Spinal cord (tissue), 10 donors: ENCODE measurements at places on chromosomes 6 and 20. TPM values are rescaled to one million over a fixed set of nuclear protein-coding genes. Genes with fewer than 3 reads are reported as not detected.

The KHDC1L gene
- polyA plus RNA-seq, result 1.6 TPM

GRCh38 chr6:131636880-131637792 is at the start of gene ENPP3:
Gene ENPP3, plus strand, starts transcription at chr6:131637302. Its CDS starts 83 bp downstream, at chr6:131637385.
- H3K27me3 ChIP-seq, result no peaks in the 10 kb centered on the region
- H3K36me3 ChIP-seq, result no peaks in the 10 kb centered on the region
- H3K4me1 ChIP-seq, result no peaks in the 10 kb centered on the region

The RBM24 gene
- 2.8 TPM for polyA plus RNA-seq

The CGAS gene
- 2.3 TPM for polyA plus RNA-seq

- DNase-seq, result no peak
- H3K27me3 ChIP-seq, result no peaks in the 10 kb centered on the region
- no peaks in the 10 kb centered on the region for H3K36me3 ChIP-seq
- H3K4me3 ChIP-seq, result no peak overlapping the region
Measured at GRCh38 chr6:89596056-89596455, 42.5 kb downstream of the LYRM2 start.

GRCh38 chr6:75230484-75231325 is 12.9 kb downstream of the COX7A2 start:
- no peaks in the 10 kb centered on the region for H3K4me1 ChIP-seq
- no peak overlapping the region for H3K4me3 ChIP-seq
- no peak for DNase-seq
- H3K36me3 ChIP-seq, result no peaks in the 10 kb centered on the region
- H3K27me3 ChIP-seq, result no peaks in the 10 kb centered on the region

DNA sequence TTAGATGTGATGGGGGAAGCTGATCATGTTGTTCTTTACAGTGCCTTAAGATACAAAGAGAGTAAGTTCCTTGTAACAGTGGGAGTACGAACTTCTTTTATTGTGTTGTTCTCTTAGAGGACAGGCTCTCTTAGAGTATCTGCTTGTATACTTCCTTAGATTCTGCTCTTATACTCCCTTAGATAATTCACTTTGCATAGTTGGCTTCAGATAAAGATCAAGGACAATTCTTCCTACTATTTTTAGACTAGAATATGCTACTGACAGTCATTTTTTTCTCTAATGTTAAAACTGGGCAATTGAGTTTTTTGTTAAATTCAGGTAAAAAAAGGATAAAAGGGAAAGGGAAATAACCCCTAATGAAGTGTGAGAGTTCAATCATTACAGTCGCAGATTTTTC is 138.7 kb downstream of the MYB start:
- H3K4me1 ChIP-seq, result no peaks in the 10 kb centered on the region
- DNase-seq, result no peak
- H3K27ac ChIP-seq, result no peak overlapping the region
- H3K27me3 ChIP-seq, result no peaks in the 10 kb centered on the region

- DNase-seq, result no peak
- H3K27ac ChIP-seq, result no peak overlapping the region
Measured at GRCh38 chr20:50758992-50759391, 27.6 kb downstream of the PARD6B start.

GRCh38 chr6:43999628-44000027 is 127.6 kb downstream of the MRPL14 start:
- H3K4me1 ChIP-seq, result peaks cover 38% of the 10 kb centered on the region
- H3K4me3 ChIP-seq, result no peak overlapping the region
- peaks cover 4% of the 10 kb centered on the region for H3K36me3 ChIP-seq

- H3K36me3 ChIP-seq, result no peaks in the 10 kb centered on the region
- no peak for DNase-seq
- no peak overlapping the region for H3K4me3 ChIP-seq
- no peaks in the 10 kb centered on the region for H3K4me1 ChIP-seq
- H3K27ac ChIP-seq, result no peak overlapping the region
Measured at GRCh38 chr6:84553527-84553926, 210.9 kb downstream of the TBX18 start.

GRCh38 chr6:39210450-39210849 is 18.8 kb downstream of the KCNK5 start:
- no peak overlapping the region for H3K27ac ChIP-seq
- no peaks in the 10 kb centered on the region for H3K27me3 ChIP-seq
- H3K4me3 ChIP-seq, result no peak overlapping the region
- no peak for DNase-seq

The HLA-C gene
- 56.3 TPM for polyA plus RNA-seq

The TRDN gene
- 3.3 TPM for polyA plus RNA-seq

- peaks cover 68% of the 10 kb centered on the region for H3K36me3 ChIP-seq
- no peaks in the 10 kb centered on the region for H3K27me3 ChIP-seq
- no peaks in the 10 kb centered on the region for H3K4me1 ChIP-seq
- H3K27ac ChIP-seq, result no peak overlapping the region
- no peak for DNase-seq
- no peak overlapping the region for H3K4me3 ChIP-seq
Measured at GRCh38 chr20:36786246-36786645, 12.7 kb upstream of the DSN1 start.

DNA sequence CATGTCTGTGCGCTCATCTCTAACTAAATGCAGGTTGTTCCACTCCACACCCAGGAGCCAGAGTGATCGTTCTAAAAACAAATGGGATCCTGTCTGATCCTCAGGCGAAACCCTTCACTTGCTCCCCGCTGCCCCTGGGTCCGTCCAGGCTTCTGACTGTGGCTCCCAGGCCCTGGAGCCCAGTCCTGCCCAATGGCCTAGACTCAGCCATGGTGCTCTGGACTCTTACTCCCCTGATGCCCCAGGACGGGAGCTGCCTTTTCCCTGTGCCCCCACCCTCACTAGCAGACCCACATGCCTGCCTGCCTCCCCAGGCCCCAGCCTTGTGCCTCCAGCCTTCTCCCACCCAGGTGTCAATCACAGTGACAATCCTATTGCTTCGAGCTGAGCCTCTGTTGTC is 256.7 kb downstream of the BMP7 start:
- H3K27me3 ChIP-seq, result peaks cover 22% of the 10 kb centered on the region
- no peaks in the 10 kb centered on the region for H3K36me3 ChIP-seq
- H3K4me3 ChIP-seq, result no peak overlapping the region
- peaks cover 4% of the 10 kb centered on the region for H3K4me1 ChIP-seq

The IL17F gene
- not detected for polyA plus RNA-seq

- H3K27me3 ChIP-seq, result no peaks in the 10 kb centered on the region
- DNase-seq, result no peak
- H3K36me3 ChIP-seq, result no peaks in the 10 kb centered on the region
- H3K27ac ChIP-seq, result no peak overlapping the region
Measured at GRCh38 chr20:33521461-33521860, 31.6 kb downstream of the CBFA2T2 start.

The SIRPD gene
- not detected for polyA plus RNA-seq

DNA sequence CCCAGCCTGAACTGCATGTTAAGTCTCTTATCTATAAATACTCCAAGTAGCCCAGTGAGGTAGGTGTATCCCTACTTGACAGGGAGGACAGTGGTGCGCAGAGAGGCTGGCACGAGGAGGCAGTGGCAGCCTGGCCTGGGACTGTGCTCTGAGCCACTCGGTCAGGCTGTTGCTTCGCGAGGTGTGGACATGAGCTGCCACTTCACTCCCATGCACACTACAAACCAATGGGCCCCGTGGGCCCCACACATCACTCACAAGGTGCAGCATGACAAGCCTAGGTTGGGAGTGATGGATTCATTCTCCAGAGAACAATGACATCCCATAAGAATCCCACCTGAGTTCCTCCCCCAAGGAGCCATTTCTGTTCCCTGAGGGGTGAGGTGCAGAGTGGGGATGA is 54.9 kb downstream of the TMEM242 start:
- no peak overlapping the region for H3K4me3 ChIP-seq
- H3K27ac ChIP-seq, result no peak overlapping the region
- H3K27me3 ChIP-seq, result peaks cover 2% of the 10 kb centered on the region

The TMEM74B gene
- polyA plus RNA-seq, result 44.2 TPM

DNA sequence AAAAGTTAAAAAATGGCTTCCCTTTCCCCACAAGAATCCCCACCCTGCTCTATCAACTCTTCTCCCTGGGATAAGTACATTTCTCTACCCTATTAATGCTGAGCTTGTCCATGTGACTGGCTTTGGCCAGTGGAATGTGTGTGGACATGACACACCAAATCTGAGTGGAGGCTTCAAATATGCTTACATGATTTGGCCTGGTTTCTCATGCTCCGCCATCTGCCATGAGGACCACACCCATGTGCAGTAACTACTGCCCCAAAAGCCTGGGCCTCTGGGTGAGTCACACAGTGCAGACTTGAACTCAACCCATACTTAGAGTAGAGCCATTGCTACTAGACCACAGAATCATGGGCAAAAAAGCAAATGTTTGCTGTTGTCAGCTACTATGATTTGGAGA is 65.4 kb downstream of the PRND start:
- no peak overlapping the region for H3K4me3 ChIP-seq
- H3K27me3 ChIP-seq, result no peaks in the 10 kb centered on the region
- H3K4me1 ChIP-seq, result no peaks in the 10 kb centered on the region
- peaks cover 59% of the 10 kb centered on the region for H3K36me3 ChIP-seq

GRCh38 chr6:53263917-53264316 is 84.8 kb downstream of the ELOVL5 start:
- H3K36me3 ChIP-seq, result peaks cover 6% of the 10 kb centered on the region
- H3K27me3 ChIP-seq, result no peaks in the 10 kb centered on the region
- no peak for DNase-seq
- no peak overlapping the region for H3K4me3 ChIP-seq

The TDP2 gene
- 39.1 TPM for polyA plus RNA-seq

GRCh38 chr6:792662-793061 is 99.7 kb upstream of the EXOC2 start:
- no peak overlapping the region for H3K4me3 ChIP-seq
- no peaks in the 10 kb centered on the region for H3K4me1 ChIP-seq
- DNase-seq, result peak; percentile 50
- H3K36me3 ChIP-seq, result no peaks in the 10 kb centered on the region
- H3K27me3 ChIP-seq, result peaks cover 20% of the 10 kb centered on the region

The IL17A gene
- not detected for polyA plus RNA-seq

The CD93 gene
- 19.6 TPM for polyA plus RNA-seq

DNA sequence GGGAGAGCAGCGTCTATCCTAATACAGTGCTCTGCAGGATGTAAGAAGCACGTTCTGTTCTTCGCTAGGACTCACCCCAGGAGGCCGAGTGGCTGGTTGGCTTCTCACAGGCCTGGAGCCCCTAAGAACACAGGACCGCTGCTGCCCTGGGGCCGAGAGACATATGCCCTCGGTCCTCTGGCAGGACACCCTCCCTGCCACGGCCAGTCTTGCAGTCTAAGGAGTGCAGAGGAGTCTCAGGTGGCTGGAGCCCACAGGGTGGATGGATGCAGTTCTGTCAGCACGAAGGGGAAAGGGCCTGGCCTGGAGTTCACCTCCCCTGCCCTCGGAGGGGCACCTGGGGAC is 96.5 kb downstream of the SMOC2 start:
- DNase-seq, result no peak
- no peaks in the 10 kb centered on the region for H3K27me3 ChIP-seq
- H3K4me1 ChIP-seq, result peaks cover 11% of the 10 kb centered on the region
- H3K4me3 ChIP-seq, result no peak overlapping the region
- no peak overlapping the region for H3K27ac ChIP-seq

- no peak for DNase-seq
- H3K27me3 ChIP-seq, result no peaks in the 10 kb centered on the region
- H3K36me3 ChIP-seq, result no peaks in the 10 kb centered on the region
- no peak overlapping the region for H3K27ac ChIP-seq
- H3K4me1 ChIP-seq, result peaks cover 9% of the 10 kb centered on the region
- no peak overlapping the region for H3K4me3 ChIP-seq
Measured at GRCh38 chr6:112016320-112016719, 37.6 kb upstream of the CCN6 start.

DNA sequence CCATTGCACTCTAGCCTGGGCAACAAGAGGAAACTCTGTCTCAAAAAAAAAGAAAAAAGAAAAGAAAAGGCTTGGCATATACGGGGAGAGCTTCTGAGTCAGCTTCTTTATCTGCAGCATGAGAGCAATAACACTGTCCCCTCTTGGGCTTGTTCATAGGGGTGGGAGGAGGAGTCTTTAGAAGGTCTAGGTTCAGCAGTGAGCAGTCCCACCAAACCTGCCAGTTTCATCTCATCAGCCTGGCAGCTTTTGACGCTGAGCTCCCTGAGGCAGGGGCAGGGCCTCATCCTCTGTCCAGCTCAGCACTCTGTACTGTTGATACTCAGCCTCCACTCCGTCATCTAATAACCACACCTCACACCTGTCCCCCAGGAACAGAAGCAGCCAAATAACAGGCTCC is 5.6 kb upstream of the C6orf132 start:
- H3K36me3 ChIP-seq, result no peaks in the 10 kb centered on the region
- DNase-seq, result no peak
- H3K4me3 ChIP-seq, result no peak overlapping the region
- H3K4me1 ChIP-seq, result no peaks in the 10 kb centered on the region
- H3K27me3 ChIP-seq, result peaks cover 5% of the 10 kb centered on the region

DNA sequence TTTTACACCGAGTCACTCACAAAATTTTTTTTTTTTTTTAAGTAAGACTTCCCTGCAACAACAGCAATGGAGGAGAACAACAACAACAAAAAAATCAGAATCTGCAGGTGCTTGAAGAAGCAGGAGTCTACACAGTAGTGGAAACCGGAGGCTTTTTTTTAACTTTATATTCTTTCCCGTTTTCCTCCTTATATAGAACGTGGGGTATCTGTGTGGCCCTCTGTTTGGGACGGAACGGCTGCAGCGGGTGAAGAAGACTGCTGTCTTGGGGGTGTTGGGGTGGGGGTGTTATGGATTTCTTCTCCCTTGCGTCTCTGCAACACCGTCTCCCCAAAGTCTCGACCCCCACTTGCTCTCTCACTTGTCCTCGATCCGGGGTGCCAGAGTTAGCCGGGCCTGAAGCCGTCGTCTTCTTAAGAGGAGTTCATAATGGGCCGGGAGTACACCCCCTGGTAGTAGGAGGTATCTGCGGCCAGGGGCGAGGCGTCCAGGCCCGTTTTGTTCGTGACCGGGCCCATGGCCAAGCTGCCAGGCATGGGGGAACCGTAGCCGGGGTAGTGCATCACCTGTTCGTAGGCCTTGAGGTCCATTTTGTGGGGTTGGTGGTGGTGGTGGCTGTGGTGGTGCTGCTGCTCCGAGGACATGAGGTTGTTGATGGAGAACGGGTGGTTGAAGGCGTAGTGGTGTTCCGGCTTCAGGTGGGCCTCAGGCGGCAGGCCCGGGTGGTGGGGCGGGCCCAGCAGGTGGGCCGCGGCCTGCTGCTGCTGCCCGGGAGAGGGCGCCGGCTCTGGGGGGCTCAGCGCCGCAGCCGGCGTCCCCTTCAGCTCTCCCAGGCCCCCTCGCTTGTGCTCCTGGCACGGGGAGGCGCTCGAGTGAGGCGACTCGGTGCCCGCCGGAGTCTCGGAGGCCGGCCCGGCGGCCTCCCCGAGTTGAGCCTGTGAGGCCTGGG is 2.7 kb downstream of the FOXA2 start:
- H3K27me3 ChIP-seq, result peaks cover 98% of the 10 kb centered on the region
- no peak overlapping the region for H3K4me3 ChIP-seq
- no peaks in the 10 kb centered on the region for H3K36me3 ChIP-seq
- DNase-seq, result no peak

The GSTA3 gene
- not detected for polyA plus RNA-seq

The MOXD1 gene
- polyA plus RNA-seq, result 32.9 TPM

- no peaks in the 10 kb centered on the region for H3K36me3 ChIP-seq
- no peaks in the 10 kb centered on the region for H3K27me3 ChIP-seq
- no peak overlapping the region for H3K4me3 ChIP-seq
- H3K27ac ChIP-seq, result no peak overlapping the region
Measured at GRCh38 chr6:48169635-48170034, 58.6 kb upstream of the PTCHD4 start.

The FAM209B gene
- not detected for polyA plus RNA-seq

The SIRPB2 gene
- 1.5 TPM for polyA plus RNA-seq
